ENCODE measurements at places on chromosomes 2 and 18. TPM values are rescaled to one million over a fixed set of nuclear protein-coding genes. Genes with fewer than 3 reads are reported as not detected.

DNA sequence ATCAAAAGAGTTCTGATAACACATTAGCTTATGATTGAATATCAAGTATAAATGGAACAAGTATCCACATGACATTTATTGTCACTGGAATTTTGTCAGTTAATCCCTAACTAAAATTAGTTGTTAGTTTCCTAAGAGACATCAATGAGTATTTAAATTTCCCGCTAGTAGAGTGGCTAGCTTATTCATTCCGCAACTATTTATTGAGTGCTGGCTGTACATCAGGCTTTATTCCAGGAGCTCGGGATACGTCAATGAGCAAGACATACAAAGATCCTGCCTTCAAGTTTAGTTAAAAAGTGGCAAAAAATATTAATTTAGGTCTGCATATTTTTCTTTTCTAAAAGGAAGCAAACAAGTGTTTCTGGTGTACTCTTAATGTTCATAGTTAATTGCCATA lies 59.3 kb downstream of the PRKRA start:
- no peak for DNase-seq

- DNase-seq, result peak; percentile 82
Measured at GRCh38 chr2:28355521-28356094, 37.0 kb upstream of the FOSL2 start.

DNA sequence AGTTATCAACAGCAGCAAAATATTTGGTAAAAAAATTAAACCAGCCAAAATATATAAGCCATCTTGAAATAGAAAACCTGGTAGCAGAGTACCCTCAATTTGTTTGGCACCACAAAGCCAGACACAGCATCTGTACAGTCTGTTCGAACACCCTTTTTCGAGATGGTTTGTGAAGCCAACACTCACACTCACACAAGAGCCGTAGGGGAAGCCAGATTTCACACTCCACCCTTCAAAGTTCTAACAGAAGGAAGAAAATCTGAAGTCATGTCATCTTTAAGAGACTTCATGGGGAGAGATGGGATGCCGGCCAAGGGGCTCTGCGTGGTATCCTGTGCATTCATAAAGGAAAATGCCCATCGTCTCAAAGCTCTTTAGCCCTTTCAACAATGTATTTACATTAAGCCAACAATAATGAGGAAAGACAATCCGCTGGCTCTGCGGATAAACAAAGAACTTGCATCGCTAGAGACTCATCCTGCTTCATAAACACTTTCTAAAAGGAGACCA lies 451.5 kb upstream of the CHST9 start:
- no peak for DNase-seq

GRCh38 chr2:104766683-104767082 lies 87.2 kb upstream of the POU3F3 start:
- DNase-seq, result no peak

- no peak for DNase-seq
Measured at GRCh38 chr2:74130211-74130995, 17.3 kb downstream of the BOLA3 start.

GRCh38 chr2:45134014-45134413 lies 124.8 kb upstream of the SIX2 start:
- no peak for DNase-seq

GRCh38 chr2:149720615-149721014 lies 133.0 kb upstream of the MMADHC start:
- DNase-seq, result no peak

- DNase-seq, result no peak
Measured at GRCh38 chr18:21262979-21263378, 20.9 kb downstream of the GREB1L start.

- no peak for DNase-seq
Measured at GRCh38 chr18:79434607-79435401, 39.1 kb downstream of the NFATC1 start.

DNA sequence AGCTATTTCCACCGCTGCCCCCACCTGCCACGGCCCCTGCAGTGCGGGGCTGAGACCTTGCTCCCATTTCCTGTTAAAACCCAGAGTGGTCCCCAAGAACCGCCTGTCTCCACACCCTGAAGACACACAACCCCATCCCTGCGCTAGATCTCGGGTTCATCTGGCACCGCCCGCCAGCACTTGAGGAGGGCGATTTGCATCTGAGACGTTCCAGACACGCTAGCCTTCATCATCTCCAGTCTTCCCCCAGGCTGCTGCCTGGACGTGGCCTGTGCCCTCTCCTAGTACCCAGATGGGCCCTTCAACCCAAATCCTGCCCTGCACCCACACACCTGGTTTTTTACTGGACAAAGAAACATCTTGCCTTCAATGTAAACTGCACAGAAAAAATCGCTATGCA lies 49.8 kb downstream of the SLC66A2 start:
- no peak for DNase-seq

- no peak for DNase-seq
Measured at GRCh38 chr18:2293109-2293839, 278.0 kb downstream of the METTL4 start.

DNA sequence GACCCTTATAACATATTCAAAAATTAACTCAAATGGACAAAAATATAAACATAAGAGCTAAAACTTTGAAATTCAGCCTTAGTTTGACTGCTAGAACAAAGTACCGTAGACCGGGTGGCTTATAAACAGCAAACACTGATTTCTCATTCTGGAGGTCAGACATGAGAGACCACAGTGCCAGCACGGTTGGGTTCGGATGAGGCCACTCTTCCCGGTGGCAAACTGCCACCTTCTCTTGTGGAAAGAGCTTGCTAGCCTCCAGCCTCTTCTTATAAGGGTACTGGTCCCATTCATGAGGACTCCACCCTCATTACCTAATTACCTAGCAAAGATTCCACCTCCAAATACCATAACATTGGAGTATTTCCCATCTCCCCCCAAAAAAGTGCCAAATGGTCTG lies 91.3 kb downstream of the FAM210A start:
- DNase-seq, result no peak

GRCh38 chr2:153455403-153455802 lies 23.2 kb downstream of the RPRM start:
- DNase-seq, result no peak

- no peak for DNase-seq
Measured at GRCh38 chr2:129821445-129821844, 158.0 kb upstream of the RAB6C start.

DNA sequence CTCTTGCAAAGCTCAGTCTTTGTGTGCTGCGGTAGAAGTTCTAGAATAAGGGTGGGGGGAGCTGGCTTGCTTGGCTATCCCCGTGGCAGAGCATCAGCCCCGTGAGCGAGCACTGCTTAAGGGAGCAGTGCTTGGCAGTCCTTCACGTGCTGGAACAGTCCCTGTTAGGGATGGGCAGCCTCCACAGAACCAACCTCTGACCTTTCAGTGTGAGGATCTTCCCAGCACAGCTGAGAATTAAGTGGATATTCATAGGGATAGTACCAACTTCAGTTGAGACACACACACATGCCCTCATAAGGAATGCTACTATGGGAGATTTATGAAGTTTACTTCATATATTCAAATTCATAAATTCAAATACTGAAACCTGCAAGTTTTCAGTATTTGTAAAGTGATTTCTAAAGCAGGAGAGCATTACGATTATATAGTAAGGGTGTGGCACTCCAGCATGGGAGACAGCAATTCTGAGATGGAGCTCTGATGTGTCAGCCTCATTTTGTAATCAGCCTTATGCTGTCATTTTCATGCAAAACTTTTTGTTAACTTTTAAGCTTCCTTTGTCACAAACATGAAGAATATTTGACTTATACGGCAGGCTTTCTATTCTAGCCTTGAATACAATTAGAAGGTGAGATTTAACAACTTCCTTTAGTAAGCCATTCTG lies 39.5 kb downstream of the ATP9B start:
- DNase-seq, result no peak

DNA sequence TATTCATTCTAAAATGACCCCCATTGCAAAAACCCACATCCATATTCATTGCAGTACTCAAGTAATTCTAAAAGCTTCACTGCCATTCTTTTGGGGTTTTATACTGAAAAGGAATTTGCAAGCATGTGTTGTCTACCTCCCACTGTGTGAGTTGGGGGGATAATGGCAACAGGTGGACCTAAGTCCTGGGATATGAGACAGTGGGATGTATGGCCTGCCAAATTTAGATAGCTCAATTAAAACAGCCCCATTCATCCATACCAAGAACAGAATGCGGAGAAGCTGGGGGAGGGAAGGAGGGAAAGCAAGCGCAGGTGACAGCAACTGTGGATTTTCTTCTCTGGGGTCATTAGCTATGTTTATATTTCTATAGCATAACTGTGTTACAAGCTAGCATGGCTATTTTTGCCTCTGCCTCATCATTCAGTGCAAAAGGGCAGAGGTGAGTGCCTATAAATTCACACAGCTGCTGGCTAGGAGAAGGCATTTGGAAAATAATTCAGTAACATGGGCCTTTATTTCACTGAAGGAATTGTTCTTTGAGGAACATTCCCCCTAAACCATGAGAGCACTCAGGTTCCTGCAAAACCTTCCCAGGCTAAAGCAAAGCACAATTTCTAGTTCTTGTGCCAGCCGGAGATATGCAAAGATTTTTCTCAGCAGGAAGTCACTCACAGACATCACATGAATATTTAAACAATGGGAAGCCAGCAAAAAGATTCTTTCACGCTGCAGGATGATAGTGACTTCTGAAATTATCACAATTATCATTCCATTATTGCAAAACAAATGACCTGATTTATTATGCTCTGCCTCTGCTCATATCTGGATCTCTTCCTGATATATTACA lies 393.9 kb upstream of the ACVR2A start:
- no peak for DNase-seq

- no peak for DNase-seq
Measured at GRCh38 chr18:49561289-49562193, at the start of gene LIPG. Gene LIPG, plus strand, starts transcription at chr18:49562057. Its CDS starts 252 bp downstream, at chr18:49562309.

DNA sequence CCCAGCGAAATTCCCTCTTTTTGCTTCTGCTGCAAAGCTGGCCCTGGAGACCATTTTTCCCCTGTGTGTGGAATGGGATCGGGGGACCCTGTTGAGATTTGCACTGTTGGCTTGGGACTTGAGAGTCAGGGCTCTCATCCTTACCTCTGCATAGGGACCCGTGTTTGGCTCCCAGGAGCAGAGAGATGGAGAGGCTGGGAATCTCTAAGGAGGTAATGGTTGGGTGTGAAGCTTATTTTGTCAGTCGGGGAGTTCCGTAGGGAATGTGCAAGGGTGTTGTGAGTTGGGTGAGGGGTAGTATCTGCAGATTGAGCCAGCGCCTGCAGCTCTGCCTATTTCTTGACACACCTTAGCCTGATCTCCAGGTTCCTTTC lies 4.5 kb downstream of the GATA6 start:
- no peak for DNase-seq

GRCh38 chr18:79922971-79923411 lies 28.5 kb downstream of the SLC66A2 start:
- DNase-seq, result peak; percentile 59

- DNase-seq, result peak; percentile 40
Measured at GRCh38 chr18:48887905-48888772, 62.6 kb downstream of the SMAD7 start.

- no peak for DNase-seq
Measured at GRCh38 chr18:37188016-37188791, 359.3 kb downstream of the KIAA1328 start.

Gene SCN2A
- polyA plus RNA-seq, result not detected

Gene LHCGR
- not detected for polyA plus RNA-seq

Gene AFTPH
- polyA plus RNA-seq, result 37.2 TPM

Gene GPR75
- not detected for polyA plus RNA-seq

Gene CDKL4
- not detected for polyA plus RNA-seq

Gene ARHGEF4
- polyA plus RNA-seq, result 3.0 TPM

Gene ADGRF3
- 0.60 TPM for polyA plus RNA-seq

Gene PLGLB2
- not detected for polyA plus RNA-seq

Gene KLHL41
- 0.17 TPM for polyA plus RNA-seq

Gene SERPINB10
- 0.15 TPM for polyA plus RNA-seq

Gene TM4SF20
- 2.3 TPM for polyA plus RNA-seq
